ENCODE measurements at places on chromosomes 12 and 14.

- DNase-seq = no peak
Observed at GRCh38 chr12:84290168-84290567, 622.4 kb downstream of the SLC6A15 start.

DNA sequence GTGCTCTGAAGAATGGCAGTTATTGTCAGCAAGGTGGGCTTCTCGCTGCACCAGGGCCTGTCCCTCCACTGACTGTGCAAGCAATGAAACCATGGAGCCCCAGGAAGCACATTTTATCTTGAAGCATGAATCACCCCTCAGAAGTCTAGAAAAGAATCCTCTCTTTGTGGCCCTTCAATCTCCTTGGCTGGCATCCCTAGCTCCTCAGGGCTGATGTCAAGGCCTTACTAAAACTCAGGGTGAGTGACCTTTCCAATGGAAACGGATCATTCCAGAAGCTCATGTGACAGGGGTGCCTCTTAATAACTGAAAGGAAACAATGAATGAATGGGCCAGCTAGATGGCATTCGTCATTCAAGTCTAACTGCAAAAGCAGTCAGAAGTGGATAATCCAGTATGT lies 22.3 kb upstream of the PLEKHH1 start:
- DNase-seq = no peak

DNA sequence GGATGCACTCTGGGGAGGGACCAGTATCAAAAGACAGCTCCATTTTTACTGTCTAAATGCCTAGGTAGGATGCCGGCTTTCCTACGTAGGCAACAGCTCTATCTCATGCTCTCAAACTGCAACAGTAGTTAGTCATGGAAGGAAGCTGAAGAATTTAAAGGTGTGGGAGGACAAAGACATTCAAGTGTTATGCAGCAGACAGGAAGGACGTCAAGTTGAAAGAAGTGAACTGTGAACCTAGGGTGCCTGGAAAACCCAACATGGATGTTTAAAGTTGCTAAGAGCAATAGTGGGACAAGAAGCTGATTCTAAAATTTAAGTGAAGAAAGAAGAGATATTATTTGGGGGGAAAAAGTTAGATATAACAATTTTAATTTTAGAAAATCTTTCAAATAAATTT lies 5.9 kb downstream of the SEC23A start:
- DNase-seq = no peak

- DNase-seq = no peak
Observed at GRCh38 chr12:52081263-52081733, 1.8 kb downstream of the SMIM41 start.

GRCh38 chr12:7642876-7643309 lies 22.8 kb downstream of the APOBEC1 start:
- DNase-seq = no peak

DNA sequence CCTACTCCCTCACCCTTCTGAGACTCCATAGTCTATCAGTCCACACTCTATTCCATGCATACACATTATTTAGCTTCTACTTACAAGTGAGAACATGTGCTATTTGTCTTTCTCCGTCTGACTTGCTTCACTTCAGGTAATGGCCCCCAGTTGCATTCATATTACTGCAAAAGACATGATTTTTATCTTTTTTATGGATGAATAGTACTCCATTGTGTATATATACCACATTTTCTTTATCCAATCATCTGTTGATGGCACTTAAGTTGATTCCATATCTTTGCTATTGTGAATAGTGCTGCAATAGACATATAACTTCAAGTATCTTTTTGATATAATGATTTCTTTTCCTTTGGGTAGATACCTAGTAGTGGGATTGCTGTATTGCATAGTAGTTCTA lies 171.8 kb downstream of the DACT1 start:
- DNase-seq = no peak

GRCh38 chr12:116332705-116333380 lies 55.4 kb upstream of the MED13L start:
- DNase-seq = no peak
